ENCODE measurements at places on chromosomes 5 and 9.

DNA sequence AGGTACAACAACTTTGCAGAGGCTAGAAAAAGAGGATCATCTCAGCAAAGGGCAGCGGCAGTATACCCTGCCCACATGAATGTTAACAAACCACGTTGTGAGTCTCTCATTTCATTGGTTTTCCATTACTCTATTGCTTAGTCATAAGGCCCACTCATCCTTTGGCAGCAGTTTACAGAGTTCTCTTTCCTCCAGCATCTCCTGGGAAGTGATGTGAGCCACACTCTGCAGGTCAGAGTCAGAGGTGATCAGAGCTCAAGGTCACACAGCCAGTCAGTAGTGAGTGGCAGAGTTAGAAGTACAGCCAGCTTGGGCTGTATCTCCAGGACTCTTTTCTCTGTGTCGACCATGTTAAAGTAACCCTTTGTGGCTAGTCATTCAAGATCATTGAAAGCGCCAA, 599.6 kb upstream of the GRAMD2B start:
- DNase-seq, result no peak

DNA sequence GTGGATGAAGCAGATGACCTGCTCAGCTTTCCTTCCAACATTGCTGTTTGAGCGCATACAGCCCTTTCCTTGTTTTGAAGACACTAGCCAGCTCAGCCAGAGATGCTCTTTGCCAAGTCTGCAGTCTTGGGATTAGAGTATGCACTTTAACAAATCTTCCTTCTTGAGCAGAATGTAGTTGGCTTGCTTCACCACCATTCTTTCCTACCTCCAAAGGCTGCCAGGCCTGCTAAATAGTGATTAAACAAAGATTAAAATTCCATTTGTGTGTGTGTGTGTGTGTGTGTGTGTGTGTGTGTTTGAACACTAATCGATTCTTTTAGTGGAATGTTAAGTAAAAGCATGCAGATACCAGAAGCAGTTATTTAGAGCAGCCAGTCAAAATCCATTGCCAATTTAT, 97.6 kb downstream of the GALNT10 start:
- DNase-seq, result no peak

GRCh38 chr9:1077616-1078015, 27.5 kb downstream of the DMRT2 start:
- DNase-seq, result no peak

DNA sequence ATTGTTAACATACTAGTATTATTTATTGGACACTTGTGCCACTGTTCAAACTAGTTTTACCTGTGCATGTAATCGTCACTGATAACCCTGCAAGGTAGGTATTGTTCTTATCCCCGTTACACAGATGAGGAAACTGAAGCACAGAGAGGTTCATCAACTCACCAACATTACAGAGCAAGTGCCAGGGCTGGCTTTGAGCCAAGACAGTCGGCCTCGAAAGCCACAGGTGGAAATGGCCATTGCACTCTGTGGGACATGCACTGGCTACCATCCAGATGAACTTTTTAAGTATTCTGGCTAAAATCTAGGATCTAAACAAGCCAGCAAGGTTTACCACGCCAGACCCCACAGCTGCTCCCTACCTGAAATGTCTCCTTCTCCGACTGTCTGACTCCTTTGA, 57.9 kb downstream of the TEX10 start:
- no peak for DNase-seq

DNA sequence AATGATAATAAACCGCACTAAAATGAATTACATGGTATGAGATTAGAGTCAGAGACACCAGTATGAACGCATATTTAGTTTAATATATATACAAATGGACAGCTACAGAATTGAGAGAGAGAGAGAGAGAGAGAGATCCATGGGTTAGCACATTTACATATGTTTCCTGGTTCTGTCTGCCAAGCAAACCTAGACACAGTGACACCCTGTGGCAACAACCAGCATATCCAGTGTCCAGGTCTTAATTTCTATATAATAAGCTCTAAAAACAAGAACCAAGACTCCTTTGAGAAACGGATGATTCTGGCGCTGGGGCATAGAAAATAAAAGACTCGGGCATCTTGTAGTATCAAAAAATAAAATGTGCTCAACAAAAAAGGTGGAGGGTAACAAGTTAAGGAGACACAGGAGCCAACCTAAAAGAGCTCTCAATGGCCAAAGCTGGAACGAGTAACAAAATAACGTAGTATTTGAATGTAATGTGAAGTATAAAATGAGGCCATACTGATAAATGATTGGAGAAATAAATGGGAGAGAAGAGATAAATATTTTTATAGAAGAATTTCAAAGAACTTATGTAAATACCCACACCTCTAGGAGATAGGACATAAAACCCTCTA, 84.5 kb downstream of the RFX3 start:
- DNase-seq, result no peak

DNA sequence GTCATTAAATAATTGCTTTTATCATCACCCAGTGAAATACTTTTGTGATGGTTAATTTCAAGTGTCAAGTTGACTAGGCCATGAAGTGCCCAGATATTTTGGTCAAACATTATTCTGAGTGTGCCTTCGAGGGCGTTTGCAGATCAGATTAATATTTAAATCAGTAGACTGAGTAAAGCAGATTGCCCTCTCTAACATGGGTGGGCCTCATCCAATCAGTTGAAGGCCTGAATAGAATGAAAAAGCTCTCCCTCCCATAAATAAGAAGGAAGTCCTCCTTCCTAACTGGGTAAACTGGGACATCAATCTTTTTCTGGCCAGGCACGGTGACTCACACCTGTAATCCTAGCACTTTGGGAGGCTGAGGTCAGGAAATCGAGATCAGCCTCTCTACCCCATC, 12.4 kb upstream of the FGF10 start:
- DNase-seq, result no peak

GRCh38 chr5:143083006-143083405, 312.8 kb downstream of the ARHGAP26 start:
- no peak for DNase-seq

DNA sequence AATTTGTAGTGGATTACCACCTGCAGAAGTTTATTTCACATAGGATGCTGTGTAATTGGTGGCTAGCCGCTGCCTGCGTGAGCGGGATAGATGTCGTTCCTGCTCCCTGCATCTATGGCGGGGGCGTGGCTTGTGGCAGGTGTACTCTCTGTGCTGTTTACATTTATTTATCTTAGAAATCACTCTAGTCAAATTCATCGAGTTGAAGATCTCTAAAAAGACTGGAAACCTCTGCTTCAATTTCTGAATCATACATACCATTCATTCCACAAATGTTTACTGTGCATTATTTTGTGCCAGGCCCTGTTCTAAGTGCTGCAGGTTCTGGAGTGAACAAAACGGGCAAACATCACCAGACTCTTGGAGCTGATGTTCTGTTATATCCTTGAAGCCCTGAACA, 11.9 kb downstream of the ROPN1L start:
- DNase-seq, result no peak

GRCh38 chr9:14306188-14306587, 7.8 kb downstream of the NFIB start:
- no peak for DNase-seq

GRCh38 chr9:33742519-33742918, 52.8 kb upstream of the PRSS3 start:
- DNase-seq, result no peak

GRCh38 chr9:19381656-19382055, 1.6 kb upstream of the RPS6 start:
- no peak for DNase-seq

- DNase-seq, result no peak
These were observed 379.1 kb downstream of the DMRT2 start for GRCh38 chr9:1429297-1429696.

GRCh38 chr9:85610074-85610860, 131.5 kb downstream of the AGTPBP1 start:
- DNase-seq, result peak; percentile 63

GRCh38 chr9:4615778-4616177, 46.3 kb upstream of the PLPP6 start:
- DNase-seq, result no peak
